ENCODE measurements at places on chromosomes 2 and 18. TPM values are rescaled to one million over a fixed set of nuclear protein-coding genes. Genes with fewer than 3 reads are reported as not detected.

GRCh38 chr2:129740504-129740903 lies 239.0 kb upstream of the RAB6C start:
- no peaks in the 10 kb centered on the region for H3K36me3 ChIP-seq
- no peaks in the 10 kb centered on the region for H3K4me1 ChIP-seq
- no peak for DNase-seq
- no peak overlapping the region for H3K4me3 ChIP-seq
- no peaks in the 10 kb centered on the region for H3K27me3 ChIP-seq
- H3K27ac ChIP-seq: no peak overlapping the region

DNA sequence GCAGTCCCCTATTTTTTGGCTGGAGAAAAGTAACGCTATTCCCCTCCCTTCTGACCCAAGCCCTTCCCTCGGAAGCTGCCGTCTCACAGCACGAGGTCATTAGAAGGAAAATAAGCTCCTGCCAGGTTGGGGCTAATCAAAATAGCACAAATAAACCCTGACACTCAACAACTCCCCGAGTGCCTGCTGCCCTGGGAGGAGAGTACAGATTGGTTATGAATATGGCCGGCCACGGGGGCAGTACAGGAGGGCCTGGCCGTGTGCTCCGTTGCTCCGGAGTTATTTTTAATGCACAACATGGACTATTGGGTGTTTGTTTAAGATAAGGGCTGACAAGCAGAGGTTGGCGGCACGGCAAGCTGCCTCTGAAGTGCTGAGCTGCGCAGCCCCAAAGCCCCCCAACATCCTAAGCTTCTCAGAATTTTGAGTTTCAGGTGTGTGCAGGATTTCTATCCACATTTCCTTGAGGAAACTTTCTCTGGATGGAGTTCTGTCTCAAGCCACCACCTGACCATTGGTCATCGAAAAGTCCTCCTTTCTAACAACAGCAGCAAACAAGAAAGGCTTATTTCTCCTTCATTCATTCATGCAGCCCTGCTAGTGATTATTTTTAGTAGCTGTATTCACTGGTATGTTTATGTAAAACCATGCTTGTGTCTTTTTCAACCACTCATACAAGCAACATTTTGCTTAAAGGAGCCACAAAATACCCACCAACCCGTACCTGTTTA lies 58.7 kb downstream of the PAX3 start:
- peaks cover 2% of the 10 kb centered on the region for H3K27me3 ChIP-seq
- H3K4me3 ChIP-seq: no peak overlapping the region
- no peak overlapping the region for H3K27ac ChIP-seq
- H3K4me1 ChIP-seq: no peaks in the 10 kb centered on the region
- DNase-seq: no peak

- DNase-seq: no peak
- peaks cover 20% of the 10 kb centered on the region for H3K4me1 ChIP-seq
- no peak overlapping the region for H3K4me3 ChIP-seq
- H3K27ac ChIP-seq: peak overlapping the region; percentile 99
- no peaks in the 10 kb centered on the region for H3K36me3 ChIP-seq
Measured at GRCh38 chr18:74234326-74235171, 57.2 kb downstream of the CYB5A start.

DNA sequence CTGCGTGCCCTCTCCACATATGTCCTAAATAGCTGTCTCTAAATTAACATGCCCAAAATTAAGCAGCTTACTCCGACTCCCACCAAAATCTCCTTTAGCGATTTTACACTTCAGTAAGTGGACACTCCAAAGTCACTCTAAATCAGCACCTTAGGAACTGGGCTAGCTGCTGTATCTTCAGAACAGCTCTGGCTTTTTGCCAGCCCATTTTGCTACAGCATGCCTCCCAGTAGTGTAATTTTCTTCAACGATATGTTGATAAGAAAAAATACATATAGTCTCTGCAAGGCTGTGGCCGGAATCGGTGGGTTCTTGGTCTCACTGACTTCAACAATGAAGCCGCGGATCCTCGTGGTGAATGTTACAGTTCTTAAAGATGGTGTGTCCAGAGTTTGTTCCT lies 291.8 kb upstream of the RGPD4 start:
- DNase-seq: no peak
- no peaks in the 10 kb centered on the region for H3K4me1 ChIP-seq

DNA sequence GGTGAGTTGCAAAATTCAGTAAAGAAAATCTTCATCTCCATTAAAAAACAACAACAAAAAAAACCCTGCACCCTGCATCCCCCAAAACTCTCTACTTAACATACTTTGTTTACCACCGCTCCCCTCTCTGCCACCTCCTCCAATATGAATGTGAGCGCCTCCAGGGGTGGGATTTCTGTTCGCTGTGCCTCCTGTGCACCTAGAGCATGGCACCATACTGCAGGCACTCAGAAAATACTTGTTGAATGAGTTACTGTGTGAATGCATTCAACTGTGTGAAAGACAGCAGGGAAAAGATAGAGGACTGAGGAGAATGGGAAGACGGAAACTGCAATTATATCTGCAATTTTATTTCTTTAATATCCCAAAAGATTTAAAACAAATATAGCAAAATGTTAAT lies 4.5 kb downstream of the CEBPZ start:
- H3K27me3 ChIP-seq: no peaks in the 10 kb centered on the region
- H3K27ac ChIP-seq: no peak overlapping the region
- no peak for DNase-seq
- peaks cover 6% of the 10 kb centered on the region for H3K4me1 ChIP-seq
- H3K4me3 ChIP-seq: no peak overlapping the region

DNA sequence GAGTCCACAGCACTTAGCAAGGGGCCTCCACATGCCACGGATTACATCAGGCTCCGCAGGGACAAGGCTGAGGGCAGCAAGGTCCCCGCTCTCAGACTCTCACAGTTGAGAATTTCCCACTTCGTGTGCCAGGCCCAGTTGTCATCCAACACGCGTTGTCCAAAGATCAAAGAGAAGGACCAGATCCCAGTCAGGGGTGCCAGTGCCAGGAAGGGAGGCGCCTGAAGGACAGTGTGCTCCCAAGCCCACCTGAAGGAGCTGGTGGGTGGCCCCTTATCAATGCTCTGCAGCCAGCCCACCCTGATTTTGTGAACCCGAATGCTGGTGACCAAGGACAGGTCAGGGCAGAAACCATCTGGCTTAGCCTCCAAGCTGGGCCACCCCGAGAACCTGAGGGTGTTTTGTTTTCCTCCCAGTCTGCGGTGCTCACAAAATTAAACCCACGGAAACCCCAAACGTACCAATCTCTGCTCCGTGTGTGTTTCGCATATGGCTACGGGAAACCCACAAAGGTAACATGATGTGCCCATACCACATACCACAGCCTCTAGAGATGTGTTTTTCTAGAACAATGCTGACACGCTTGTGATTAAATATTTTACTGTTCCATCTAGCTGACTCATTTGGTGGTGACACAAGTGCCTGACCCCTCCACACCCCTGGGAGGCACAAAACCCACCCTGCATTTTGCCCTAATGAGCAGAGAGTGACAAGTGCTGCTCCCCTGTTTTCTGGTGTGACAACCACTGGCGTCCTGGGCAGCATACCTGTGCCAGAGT lies 24.5 kb downstream of the CRACDL start:
- no peak overlapping the region for H3K27ac ChIP-seq
- no peaks in the 10 kb centered on the region for H3K27me3 ChIP-seq
- no peak for DNase-seq
- H3K4me3 ChIP-seq: no peak overlapping the region
- no peaks in the 10 kb centered on the region for H3K36me3 ChIP-seq

- no peak for DNase-seq
- no peak overlapping the region for H3K27ac ChIP-seq
- no peaks in the 10 kb centered on the region for H3K4me1 ChIP-seq
Measured at GRCh38 chr2:21265752-21266151, 142.0 kb downstream of the TDRD15 start.

DNA sequence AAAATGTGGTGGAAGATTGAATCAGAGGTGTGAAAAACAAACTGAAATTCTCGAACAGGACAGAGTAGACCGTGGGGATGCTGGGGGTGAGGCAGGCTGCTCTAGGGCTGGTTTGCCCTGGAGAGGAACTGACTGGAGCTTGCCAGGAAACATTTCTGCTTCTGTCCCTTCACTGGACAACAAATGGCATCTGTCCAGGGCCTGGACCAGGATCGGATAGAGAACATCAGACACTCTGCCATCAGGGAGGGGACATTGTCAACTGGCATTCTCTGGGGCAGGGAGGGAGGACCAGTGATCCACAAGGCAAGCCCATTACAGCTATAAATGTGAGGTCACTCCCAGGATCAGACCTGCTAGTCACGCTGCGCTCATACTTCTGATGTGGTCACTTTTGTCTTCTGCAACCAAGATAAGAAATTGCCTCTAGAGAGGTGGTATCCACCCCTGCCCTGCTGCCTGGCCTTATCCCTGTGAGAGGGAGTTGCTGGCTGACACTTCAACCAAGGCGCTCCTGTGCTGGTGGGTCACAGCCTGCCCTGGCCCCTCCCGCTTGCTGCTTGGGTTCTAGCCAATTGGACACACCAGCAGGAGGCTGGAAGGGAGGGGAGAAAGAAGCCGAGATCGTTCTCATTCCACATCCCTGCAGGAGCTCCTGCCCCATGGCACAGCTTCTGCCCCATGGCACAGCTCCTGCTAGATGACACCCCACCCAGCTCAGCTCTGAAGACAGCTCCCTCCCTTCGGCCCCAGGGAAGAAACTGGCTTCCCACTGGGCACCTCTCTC lies 8.7 kb downstream of the NPPC start:
- H3K36me3 ChIP-seq: no peaks in the 10 kb centered on the region
- no peak overlapping the region for H3K4me3 ChIP-seq

- no peak for DNase-seq
- no peak overlapping the region for H3K4me3 ChIP-seq
- H3K36me3 ChIP-seq: no peaks in the 10 kb centered on the region
- H3K4me1 ChIP-seq: peaks cover 2% of the 10 kb centered on the region
Measured at GRCh38 chr2:219439506-219439905, 4.9 kb downstream of the SPEG start.

DNA sequence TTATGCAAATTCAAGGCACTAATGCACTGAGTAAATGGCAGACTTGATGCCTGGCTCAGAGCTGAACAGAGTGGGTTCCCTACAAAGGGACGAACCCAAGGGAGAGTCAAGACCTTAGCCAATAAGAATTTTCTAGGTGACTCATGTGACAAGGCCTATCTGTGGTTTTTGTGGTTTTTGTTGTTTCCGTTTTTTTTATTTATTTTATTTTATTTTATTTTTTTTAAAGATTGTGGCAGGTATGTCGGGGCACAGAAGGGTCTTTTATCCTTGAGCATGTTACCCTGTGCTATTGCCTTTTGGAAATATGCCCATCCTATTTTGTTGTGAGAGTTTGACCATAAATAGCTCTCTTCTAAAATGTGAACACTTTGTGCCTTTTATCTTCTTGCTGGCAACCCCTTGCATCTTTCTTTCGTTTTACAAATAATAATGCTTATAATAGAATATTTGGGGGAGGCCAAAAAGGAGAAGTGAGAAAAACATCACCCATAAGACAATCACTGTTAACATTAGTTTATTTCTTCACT lies 113.4 kb upstream of the AQP4 start:
- H3K4me3 ChIP-seq: no peak overlapping the region
- H3K36me3 ChIP-seq: no peaks in the 10 kb centered on the region
- no peak for DNase-seq

- no peaks in the 10 kb centered on the region for H3K4me1 ChIP-seq
- DNase-seq: no peak
- no peak overlapping the region for H3K4me3 ChIP-seq
- no peaks in the 10 kb centered on the region for H3K36me3 ChIP-seq
Measured at GRCh38 chr18:23837591-23837990, 148.3 kb downstream of the LAMA3 start.

DNA sequence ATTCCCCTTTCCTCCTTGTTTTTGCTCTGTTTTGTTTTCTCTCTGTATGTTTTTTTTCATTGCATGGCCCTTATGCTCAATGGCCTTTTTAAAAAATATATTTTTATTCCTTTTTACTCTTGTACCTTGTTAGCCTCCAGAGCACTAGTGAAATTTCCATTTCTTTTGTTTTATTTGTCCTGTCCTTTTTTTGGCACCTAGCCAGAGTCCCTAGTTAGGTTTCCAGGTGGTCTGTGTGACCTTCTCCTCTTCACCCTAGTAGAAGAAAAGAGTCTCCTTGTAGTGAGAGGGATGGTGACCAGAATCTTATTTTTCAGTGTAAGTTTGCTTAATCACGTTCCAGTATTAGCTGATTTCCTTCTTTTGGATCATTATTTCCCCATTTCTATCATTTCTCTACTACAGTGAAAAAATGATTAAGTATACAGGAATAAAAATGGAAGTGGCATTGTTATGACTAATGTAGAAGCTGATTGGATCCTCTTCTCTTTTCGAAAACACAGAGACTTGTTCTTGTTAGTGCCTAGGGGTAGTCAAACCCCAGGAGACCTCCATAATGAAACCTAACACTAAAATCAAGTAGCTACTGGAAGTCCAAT lies 65.9 kb downstream of the NBEAL1 start:
- H3K27ac ChIP-seq: no peak overlapping the region
- peaks cover 7% of the 10 kb centered on the region for H3K36me3 ChIP-seq
- H3K4me3 ChIP-seq: no peak overlapping the region
- no peaks in the 10 kb centered on the region for H3K27me3 ChIP-seq
- H3K4me1 ChIP-seq: no peaks in the 10 kb centered on the region

DNA sequence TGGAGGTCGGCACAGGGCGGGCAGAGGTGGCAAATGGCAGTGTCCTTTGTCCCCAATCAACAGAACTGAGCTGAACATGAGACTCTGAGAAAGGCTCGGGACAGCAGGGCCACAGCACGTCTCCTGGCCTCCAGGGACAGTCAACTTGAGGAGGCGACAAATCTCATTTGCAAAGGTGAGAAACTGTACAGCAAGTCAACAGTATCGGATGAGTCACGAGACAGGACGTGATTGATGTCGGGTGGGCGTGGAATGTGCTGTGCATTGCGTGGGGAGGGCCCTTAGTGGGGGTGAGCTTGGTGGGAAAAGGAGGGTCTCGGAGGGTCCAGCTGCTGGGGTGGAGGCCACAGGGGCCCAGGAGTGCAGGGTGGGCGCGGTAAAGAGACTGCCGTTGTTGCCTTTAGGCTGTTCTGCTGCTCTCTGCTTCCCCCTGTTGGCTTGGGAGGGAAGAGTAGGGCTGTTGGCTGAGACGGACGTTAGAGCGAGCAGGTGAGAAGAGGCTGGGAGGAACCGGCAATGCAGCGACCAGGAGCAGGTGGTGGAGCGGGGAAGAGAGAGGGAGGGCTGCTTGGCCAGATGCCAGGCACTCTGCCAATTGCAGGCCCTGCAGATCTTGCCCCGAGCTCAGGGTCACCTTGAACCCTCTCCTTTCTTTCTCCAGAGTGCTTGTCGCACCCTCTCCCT lies 164.3 kb downstream of the BCL2 start:
- H3K27ac ChIP-seq: peak overlapping the region; percentile 39
- H3K27me3 ChIP-seq: no peaks in the 10 kb centered on the region
- H3K36me3 ChIP-seq: no peaks in the 10 kb centered on the region
- DNase-seq: peak; percentile 74
- H3K4me1 ChIP-seq: peaks cover 10% of the 10 kb centered on the region

GRCh38 chr2:231123362-231123898 lies 1.4 kb downstream of the HTR2B start:
- peak overlapping the region; percentile 55 for H3K27ac ChIP-seq
- DNase-seq: no peak
- peak overlapping the region; percentile 35 for H3K4me3 ChIP-seq
- H3K27me3 ChIP-seq: no peaks in the 10 kb centered on the region
- no peaks in the 10 kb centered on the region for H3K36me3 ChIP-seq
- peaks cover 14% of the 10 kb centered on the region for H3K4me1 ChIP-seq

Gene CABYR
- total RNA-seq: 0.19 TPM

Gene FTCDNL1
- total RNA-seq: 4.4 TPM

Gene NHEJ1
- total RNA-seq: 13.5 TPM

Gene PSMA8
- not detected for total RNA-seq

Gene KIDINS220
- 50.1 TPM for total RNA-seq

Gene FLACC1
- 7.1 TPM for total RNA-seq

Gene COX7A2L
- 55.0 TPM for total RNA-seq

Gene PKDCC
- total RNA-seq: 24.9 TPM
